Stimulated activated effector memory CD8-positive, alpha-beta T cell treated with anti-CD3 and anti-CD28 coated beads, Interleukin-12 subunit alpha, Interleukin-12 subunit beta, amount 100 ng/mL, for 72 hours (primary cell): ENCODE measurements at places on chromosomes 11 and 22.

DNA sequence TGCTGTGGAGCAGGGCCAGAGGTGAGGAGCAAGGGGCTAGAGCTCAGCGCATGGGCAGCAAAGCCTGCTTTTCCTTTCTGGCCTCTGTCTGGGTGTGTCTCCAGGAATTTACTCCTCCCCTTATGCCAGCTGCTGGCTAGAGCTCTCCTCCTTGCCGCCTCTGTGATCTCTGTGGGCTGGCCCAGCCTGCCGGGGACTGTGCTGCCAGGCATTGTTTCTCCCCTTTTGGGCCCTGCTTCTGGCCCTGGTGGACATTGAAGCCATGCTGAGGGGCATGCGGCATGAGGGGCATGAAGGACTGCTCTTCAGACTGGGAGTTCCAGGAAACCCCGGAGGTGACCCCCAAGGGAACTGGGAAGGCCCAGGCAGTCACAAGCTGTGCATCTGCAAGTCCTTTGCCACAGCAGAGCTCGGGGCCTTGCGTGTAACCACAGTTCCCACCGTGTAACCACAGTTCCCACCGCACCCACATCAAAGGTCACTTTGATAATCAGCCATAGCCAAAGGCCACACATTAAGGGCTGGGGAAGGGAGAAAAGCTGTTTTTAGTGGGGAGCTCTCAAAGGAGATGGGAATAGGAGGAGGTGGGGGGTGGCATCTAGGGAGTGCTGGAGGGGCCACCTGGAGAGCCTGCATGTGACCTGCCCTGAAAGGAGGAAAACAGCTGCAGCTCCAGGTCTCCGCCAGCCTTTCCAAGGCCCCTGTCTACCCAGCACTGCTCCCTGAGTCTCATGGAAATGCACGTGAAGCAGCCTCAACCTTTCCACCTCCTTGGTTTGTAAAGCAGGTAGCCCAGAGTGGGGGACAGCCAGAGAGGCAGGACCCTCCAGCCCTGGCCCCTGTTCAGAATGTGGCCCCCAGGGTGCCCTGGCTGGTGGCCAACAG, 62.3 kb downstream of the PPFIBP2 start:
- DNase-seq = no peak

- no peak for DNase-seq
Observed at GRCh38 chr11:102421261-102421660, 31.3 kb downstream of the TMEM123 start.

- DNase-seq = no peak
Observed at GRCh38 chr11:19774817-19775580, 62.4 kb downstream of the NAV2 start.

GRCh38 chr11:125679397-125679796, 1.2 kb downstream of the ACRV1 start:
- no peak for DNase-seq

GRCh38 chr11:29485641-29486040, 531.2 kb downstream of the KCNA4 start:
- no peak for DNase-seq

- DNase-seq = no peak
Observed at GRCh38 chr11:44031549-44031948, 16.2 kb upstream of the ACCSL start.

- DNase-seq = no peak
Observed at GRCh38 chr22:24178502-24179440, 2.5 kb upstream of the SUSD2 start.
